H9 (cell line): ENCODE measurements at places on chromosomes 7 and 10.

- DNase-seq: no peak
These were observed 120.6 kb downstream of the GLCCI1 start for GRCh38 chr7:8089036-8089780.

GRCh38 chr10:48656914-48657305 is 27.8 kb upstream of the WDFY4 start:
- DNase-seq: no peak

GRCh38 chr7:111763221-111763801 is 201.0 kb upstream of the IMMP2L start:
- peak; percentile 47 for DNase-seq

- no peak for DNase-seq
These were observed 182.2 kb downstream of the SORCS1 start for GRCh38 chr10:106982268-106982667.

GRCh38 chr7:149626972-149627371 is 129.4 kb upstream of the ZNF746 start:
- no peak for DNase-seq

GRCh38 chr7:88229302-88229995 is 9.6 kb upstream of the SRI start:
- no peak for DNase-seq

GRCh38 chr10:126508535-126509040 is 120.3 kb upstream of the ADAM12 start:
- no peak for DNase-seq

DNA sequence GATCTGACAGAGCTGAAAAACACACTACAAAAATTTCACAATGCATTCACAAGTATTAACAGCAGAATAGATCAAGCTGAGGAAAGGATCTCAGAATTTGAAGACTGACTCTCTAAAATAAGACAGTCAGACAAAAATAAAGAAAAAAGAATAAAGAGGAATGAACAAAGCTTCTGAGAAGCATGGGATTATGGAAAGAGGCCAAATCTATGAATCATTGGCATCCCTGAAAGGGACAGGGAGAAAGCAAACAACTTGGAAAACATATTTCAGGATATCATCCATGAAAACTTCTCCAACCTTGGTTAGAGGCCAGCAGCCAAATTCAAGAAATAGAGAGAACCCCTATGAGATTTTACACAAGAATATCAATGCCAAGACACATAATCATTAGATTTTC is 804.8 kb upstream of the IGFBP3 start:
- no peak for DNase-seq

GRCh38 chr7:70210200-70210935 is 612.1 kb downstream of the AUTS2 start:
- no peak for DNase-seq

DNA sequence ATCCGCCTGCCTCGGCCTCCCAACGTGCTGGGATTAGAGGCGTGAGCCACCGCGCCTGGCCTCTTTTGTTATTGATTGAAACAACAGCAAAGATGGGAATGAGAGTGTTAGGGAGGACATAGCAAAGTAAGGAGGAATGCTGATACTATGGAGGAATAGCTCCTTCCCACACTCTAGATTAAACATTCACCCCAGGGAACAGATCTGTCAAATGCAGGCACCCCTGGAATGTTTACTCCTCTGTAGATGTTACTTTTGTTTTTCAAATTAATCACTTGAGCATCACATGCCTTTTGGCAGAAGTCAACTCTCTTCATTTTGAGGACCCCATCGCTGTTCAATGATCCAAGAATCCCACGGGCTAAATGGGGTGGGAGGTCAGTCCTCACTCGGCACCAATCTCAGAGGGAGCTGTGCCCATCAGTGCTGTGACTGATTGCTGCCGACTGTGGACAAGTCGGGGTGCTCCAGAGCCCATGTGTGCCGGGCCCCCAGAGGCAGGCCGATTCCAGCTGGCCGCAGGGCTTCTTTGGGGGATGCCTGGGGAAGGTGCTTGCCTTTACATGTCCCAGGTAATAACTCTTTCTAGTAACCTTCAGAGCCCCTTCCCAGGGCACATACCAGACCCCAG is 10.2 kb upstream of the COBL start:
- DNase-seq: peak; percentile 86

DNA sequence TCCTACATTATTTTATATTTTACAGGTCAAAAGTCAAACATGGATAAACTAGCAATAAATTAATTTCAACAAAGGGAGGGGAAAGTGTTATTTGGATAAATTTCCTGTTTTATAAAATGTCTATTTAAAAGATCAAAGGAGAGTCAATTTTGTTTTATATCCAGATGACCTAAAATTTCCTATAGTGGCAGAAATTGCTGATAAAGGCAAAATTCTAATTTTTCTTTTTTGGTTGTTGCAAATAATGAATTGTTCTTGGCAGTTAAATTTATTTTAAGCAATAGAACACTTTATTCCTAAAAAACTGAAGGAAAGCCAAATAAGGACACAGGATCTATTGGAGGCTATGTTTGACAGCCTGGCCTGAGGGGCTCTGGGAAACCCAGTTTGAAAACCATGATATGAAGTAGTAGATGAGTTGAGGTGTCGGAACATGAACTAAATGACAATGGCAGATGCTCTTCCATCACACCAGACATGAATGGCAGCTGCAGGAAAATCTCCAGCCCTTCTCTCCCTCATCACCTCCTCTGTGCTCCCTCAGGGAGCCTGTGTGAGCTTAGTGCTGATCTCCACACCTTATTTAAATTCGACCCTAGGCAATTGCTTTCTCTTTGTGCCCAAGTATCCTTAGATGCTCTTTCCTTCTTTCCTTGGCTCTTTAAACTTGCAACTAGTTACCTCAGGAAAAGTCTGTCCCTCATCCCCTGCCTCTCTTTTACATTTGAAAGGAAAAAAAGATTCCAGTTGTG is 395.0 kb downstream of the THSD7A start:
- peak; percentile 31 for DNase-seq

DNA sequence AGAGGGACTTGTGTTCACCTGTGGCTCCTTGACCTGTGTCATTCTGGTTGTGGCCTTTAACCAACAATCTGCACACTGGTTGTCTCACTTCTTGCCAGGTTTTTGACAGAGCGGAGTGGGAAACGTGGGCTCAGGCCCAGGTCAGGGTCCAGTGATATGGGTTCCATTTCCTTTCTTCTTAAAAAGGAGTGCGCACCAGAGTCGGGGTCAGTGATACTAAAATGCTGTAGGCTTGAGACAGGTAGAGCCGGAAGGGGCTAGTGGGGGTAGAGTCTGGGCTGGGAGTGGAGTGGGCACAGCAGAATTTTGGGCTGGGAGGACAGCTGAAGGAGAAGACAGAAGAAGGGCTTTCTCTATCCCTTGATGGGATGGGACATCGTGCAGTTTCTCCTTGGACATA is 61.2 kb downstream of the SH2D4B start:
- no peak for DNase-seq

DNA sequence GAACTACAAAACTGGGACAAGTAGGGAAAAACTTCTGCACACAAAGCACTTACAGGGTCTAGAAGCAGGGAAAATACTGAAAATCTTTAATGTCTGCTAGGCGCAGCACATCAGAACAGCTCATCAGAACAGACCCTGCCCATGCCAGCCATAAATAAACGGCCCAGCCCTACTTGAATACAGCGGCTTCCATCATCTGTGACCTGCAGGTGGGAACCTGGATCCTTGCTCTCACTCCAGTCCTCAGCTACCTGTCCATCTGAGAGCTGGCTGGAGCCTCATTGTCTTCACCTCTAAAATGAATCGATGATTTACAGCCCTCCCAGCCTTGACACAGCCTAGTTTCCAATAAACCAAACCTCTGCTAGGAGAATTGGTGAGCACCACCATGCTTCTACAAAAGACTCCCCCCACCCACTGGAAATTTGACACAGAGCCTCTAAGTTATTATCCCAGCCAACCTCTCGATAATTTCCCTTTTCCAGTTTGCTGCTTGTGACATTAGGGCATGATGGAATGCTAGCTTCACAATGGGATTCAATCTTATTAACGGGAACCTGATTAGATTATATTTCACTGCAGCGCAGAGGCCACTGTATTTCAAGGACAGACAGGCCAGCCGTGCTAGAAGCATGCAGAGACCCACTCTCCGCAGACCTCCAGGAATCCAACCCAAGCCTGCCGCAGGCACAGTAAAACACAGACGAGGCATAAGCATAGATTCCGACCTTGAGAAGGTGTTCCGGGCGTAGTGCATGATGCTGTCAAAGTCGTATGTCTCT is 61.6 kb upstream of the OPALIN start:
- no peak for DNase-seq

DNA sequence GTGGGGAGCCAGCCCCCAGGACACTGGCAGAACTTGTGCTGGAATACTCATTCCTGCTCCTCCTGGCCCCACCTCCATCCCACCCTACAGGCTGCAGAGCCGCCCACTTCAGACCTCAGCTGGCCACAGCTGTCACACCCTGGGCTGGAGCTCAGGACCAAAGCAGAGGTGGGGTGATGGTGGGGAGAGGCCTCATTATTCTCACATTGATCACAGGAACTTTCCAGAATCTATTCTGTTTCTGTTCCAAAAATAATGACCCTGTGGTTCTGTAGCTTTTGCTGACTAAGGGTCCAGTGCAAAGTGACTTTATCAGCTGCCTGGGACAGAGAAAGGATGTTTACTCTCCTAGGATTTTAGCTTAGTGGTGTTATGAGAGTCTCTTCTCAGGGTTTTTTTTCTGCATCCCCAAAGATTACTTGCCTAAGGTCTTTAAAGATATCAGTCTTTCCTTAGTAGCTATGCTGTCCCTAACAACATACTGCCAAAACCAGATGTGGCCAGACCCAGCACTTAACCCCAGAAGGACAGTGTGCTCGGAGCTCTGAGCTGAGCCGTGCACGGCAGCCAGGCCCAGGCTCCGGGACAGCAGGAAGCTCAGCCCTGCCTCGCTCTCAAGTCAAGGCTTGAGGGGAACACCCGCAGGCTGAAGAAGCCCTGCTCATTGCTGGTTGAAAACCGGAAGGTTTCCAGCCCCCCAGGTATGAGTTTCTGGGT is 223.3 kb downstream of the MLLT10 start:
- no peak for DNase-seq

- no peak for DNase-seq
These were observed 525.8 kb downstream of the KIF20B start for GRCh38 chr10:90227217-90227656.

GRCh38 chr10:65753532-65753931 is 1172.3 kb upstream of the LRRTM3 start:
- DNase-seq: no peak

DNA sequence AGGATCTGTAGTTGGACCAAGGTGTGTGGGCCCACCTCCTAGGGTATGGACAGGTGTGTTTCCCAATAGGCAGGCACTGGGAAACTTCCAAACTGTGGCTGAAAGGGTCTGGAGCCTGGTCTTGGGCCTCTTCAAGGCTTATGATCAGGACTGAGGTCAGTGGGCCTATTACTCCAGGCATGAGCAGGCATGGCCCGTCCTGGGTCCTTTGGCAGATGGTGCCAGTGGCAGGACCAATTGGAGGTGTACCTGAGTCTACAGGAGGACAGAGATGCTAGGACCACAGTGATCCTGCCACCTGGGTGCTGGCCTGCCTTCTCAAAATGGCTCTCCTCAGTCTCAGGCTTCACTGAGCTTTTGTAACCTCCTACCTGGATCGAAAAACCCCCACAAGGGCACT is 95.4 kb downstream of the RAB18 start:
- no peak for DNase-seq

DNA sequence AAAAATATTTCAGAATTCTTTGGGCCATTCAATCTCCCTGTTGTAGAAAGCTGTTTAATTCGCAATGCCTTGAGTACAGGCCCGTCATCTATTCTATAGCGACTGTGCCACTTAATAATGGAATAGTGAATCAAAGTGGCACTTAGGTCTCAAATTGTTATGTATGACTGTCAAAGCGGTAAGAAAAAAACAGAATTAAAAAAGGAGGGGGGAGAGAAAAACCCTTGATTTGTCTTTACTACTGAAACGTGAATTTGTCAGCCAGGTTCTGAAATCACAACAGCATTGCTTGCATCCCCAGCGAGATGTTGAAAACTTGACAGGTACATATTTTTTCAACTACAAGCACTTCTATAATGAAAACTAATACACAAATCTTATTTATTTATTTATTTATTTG is 320.9 kb downstream of the TFEC start:
- DNase-seq: no peak

GRCh38 chr7:55052741-55053427 is 34.1 kb downstream of the EGFR start:
- DNase-seq: no peak

DNA sequence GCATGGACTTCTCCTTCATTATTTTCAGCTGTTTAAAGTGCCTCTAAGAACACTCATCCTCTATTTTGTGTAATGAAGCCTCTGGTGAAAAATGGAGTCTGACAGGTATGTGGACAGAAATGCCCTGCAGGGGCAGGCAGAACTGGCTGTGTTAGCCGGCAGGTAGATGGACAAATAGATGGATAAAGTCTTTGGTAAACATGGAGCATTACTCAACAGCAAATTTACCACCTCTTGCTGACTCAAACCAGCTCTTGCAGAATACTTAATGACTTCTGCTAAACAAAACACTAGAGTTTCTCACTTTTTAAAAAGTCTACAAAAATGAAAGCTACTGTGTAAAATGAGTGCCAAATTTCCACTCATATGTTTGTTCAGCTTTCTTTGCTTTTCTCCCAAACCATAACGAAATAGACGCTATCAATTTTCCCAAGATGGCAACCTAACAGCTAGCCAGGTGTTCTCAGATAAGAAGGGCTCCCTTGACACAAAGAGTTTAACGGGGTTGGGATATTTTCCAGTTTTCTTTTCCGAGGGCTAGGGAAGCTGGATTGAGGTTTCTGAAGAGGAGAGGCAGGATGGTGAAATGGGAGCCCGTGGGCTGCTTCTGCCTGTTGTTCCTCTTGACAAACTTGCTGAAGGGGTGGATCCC is 71.9 kb upstream of the HABP2 start:
- DNase-seq: no peak

- DNase-seq: no peak
These were observed 168.2 kb downstream of the SKAP2 start for GRCh38 chr7:26696161-26696560.

GRCh38 chr7:150396851-150397260 is 17.7 kb downstream of the ZNF775 start:
- DNase-seq: no peak

- peak; percentile 79 for DNase-seq
These were observed 234.4 kb downstream of the TEX36 start for GRCh38 chr10:125448596-125448995.

DNA sequence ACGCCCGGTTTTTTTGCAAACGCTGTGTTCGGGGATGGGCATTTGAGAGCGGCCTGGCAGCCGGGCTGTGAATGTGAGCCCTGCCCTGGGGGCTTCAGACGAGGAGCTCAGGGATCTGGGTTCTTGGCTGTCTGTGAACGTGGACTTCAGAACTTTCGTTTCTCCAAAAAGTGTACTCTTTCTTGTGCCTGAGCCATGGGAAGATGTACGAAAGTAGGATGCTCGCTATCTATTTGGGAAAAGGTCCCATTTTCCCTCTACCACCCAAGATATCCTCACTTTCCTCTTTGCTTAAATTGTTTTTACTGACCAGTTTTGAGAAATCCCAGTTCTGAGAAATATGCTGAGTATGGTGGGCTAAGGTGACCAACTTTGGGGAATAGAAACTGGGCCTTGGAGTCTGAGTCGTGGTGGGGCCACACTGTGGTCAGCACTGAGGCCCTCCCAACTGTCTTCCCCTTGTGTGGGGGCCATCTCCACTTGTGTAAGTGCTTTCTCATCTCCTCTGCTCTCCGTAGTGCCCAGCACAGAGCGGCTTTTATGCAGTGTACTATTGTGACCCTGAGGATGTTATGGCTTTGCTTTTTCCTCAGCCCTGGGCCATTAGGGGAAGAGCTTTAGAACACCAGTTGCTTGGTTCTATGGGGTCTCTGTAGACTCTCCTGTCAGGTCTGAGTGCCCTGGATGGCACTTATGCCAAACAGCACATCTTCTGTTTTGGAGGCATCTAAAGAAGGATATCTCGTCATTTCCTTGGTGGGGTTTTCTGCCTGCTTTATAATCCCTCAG is 918 bp downstream of the DBNL start:
- peak; percentile 10 for DNase-seq
